ENCODE measurements at places on chromosomes 11 and 22.
A peak's percentile ranks its signal among the peaks of the same experiment; 100 is the strongest.

DNA sequence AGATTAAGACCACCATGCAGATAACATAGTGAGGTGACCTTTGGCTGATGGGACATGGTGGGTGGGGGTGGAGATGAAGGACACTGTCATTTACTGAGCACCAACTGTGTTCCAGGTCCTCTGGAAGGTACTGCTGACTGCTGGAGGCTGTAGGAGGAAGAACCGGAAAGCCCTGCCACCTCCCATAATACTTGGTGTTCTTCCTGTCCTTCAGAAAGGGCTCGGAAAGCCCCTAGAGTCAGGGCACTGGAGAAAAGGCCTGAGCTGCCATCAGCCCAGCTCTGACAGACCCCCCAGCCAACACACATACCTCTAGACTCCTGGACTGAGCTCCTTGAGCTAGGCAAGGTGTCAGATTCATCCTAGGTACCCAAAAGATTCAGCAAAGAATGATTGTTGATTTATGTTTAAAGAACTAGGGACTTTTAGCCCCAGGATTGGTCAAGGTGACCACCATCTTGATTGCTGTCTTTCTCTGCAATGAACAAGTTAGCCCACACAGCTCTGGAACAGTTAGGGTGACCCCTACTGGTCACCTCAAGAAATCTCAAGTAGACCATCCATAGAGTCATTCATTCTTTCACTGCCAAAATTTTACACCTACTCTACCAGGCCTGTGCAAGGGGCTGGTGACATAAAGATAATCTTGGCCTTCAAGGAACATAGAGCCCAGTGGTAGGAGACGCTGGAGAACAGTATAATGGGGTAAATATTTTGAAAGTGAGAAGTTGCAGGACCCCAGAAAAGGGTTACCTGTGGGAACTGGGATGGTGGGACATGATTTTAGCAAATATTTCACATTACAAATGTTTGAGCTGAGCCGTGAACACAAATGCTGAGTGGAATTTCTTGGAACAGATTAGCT lies 39.4 kb downstream of the IRAG1 start:
- peak; percentile 38 for DNase-seq

- no peak for DNase-seq
Measured at GRCh38 chr11:2204361-2205213, 33.0 kb upstream of the TH start.

DNA sequence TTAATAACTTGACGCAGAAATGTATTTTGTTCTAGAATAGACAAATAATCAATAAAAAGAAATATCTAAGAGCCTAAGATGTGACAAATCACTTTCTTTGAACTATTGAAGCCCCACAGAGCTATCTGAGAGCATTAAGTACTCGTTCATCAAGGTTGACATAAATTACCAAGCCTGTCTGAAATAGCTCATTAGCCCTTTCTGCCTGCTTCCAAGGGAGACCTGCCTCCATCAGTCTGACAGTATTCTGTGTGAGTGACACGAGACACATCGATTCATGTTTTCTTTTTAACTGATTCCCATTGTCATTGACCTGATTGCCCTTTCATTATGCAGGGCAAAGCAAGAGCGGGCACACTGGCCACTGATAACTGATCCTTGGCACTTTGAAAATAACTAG lies 347.5 kb downstream of the KCNA4 start:
- no peak for DNase-seq

DNA sequence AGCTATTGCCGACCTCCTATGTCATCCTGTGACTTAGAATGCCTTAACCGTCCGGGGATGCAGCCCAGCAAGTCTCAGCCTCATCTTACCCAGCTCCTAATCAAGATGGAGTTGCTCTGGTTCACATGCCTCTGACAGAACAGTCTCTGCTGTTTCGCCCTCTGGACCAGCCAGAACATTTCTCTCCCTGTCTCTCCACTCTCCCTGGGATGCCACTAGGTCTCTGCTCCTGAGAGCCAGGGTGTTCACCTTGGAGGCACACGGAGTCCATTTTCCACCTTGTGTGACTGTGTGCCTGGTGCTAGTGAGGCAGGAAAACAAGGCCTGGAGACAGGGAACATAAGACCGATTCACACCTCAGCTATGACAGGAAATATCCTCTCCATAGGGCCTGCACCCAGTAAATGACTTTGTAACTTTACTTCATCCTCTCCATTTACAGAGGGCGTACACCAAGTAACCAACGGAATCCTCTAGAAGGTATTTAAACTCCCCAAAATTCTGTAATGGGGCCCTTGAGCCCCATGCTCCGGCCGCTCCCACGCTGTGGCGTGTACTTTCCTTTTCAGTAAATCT lies 16.8 kb upstream of the B4GALNT4 start:
- DNase-seq, result no peak

DNA sequence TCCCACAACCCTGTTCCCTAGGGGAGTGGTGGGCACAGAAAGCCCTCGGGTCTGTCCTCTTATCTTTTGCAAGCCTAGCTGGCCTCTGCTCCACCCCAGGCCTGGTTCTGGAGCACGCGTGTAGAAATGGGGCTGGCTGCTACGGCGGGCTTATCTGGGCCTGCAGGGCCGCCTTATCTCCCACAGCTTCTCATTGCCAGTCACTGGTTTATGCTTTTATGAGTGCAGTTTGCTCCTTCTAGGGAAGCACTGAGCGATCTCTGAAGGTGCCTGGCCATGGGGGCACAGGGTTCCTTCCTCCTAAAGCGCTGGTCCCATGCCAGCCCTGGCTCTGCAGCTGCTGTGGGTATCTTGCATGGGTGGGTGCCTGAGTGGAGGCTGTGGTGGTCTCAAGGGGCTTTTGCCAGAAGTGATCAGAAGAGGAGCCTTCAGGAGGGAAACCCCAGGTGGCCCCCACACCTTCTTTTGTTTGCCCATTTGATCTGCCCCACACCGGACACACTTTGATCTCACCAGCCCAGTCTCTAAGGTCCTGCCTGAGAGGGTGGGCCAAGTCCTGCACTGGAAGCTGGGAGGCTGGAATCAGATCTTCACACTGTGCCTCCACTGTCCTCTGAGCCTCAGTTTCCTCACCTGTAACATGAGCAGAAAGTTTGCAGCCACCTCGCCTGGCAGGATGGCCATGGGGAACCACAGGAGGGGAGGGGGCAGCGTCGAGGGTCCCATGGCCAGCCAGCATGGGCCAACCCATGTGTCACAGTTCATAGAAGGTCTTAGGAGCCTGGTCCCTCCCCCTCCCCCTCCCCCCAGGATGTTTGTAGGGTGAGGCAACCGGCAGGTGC lies 86.6 kb upstream of the FGF3 start:
- DNase-seq, result no peak

GRCh38 chr11:114058026-114058706 lies 1.3 kb upstream of the ZBTB16 start:
- DNase-seq, result no peak

GRCh38 chr22:20219667-20220628 lies 48.2 kb downstream of the RTN4R start:
- DNase-seq, result no peak

- DNase-seq, result no peak
Measured at GRCh38 chr22:39907047-39907446, 6.2 kb downstream of the GRAP2 start.

DNA sequence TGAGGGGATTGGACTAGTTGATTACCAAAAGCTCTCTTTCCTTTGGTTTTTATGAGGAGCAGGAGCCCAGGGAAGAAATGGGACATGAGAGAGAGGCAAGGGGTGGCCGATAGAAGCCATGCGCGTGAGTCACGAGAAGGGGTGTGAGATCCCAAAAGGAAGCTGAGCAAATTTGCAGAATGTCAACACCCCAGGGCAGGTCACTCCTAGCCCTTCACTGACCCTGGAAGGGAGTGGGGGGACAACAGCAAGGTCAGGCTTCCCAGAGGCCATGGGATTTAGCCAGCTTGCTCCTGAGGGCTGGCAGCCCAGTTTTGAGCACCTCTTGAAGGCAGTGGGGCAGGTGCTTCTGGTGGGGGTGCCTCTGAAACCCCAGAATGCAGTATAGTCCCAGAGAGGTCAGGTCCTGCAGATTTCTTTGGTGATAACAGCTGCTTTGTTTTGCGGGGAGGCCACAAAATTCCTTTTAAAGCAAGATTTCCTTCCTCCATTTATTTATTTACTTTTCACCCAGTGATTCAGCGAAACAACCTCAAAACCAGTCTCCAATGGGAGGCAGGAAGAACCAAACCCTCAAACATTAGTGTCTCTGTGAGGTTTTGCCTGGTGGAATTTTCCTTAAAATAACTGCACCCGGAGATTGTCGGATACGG lies 40.1 kb upstream of the TIMP3 start:
- no peak for DNase-seq

DNA sequence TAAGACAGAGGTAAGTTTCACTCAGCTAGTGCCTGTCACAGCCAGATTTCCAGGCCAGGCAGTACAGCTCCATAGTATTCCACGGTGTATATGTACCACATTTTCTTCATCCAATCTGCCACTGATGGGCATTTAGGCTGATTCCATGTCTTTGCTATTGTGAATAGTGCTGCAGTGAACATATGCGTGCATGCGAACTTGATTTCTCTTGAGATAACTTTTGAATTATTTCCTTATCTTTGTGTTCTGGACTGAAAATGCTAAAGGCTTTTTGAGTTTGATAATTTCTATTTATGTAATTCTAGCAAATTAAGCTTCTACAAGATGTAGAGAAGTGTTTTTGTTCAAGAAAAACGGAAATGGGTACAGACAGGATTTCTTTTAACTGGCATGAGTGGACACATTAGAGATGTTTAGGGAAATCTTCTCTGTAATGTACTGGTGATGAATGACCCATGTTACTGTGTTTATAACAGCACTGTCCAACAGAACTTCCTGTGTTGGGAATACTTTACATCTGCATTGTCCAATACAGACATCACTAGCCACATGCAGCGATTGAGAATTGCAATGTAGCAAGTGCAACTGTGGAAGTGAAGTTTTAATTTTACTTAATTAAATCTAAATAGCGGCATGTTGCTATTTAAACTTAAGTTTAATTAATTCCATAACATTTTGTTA lies 151.3 kb downstream of the CADM1 start:
- DNase-seq, result no peak
